ENCODE measurements at places on chromosomes 5 and 9.

- no peak for DNase-seq
Measured at GRCh38 chr5:179869101-179869500, 10.5 kb upstream of the MRNIP start.

GRCh38 chr5:152689250-152689711, 284.2 kb upstream of the NMUR2 start:
- no peak for DNase-seq

GRCh38 chr9:19424176-19424779, 15.5 kb downstream of the ACER2 start:
- no peak for DNase-seq

- no peak for DNase-seq
Measured at GRCh38 chr9:117156771-117157535, 257.9 kb downstream of the ASTN2 start.

- no peak for DNase-seq
Measured at GRCh38 chr5:142235050-142235797, 89.6 kb downstream of the SPRY4 start.

- DNase-seq: no peak
Measured at GRCh38 chr9:7169717-7170389, 412.1 kb downstream of the KDM4C start.

GRCh38 chr9:7592321-7593316, 207.0 kb downstream of the DMAC1 start:
- no peak for DNase-seq

- no peak for DNase-seq
Measured at GRCh38 chr5:72722792-72723452, 93.5 kb upstream of the TNPO1 start.

GRCh38 chr5:55027595-55027994, 3.5 kb downstream of the GZMK start:
- no peak for DNase-seq

- DNase-seq: no peak
Measured at GRCh38 chr5:91607675-91608074, 224.6 kb upstream of the ARRDC3 start.

- peak; percentile 4 for DNase-seq
Measured at GRCh38 chr5:123422433-123423277, 548 bp downstream of the CEP120 start.

- no peak for DNase-seq
Measured at GRCh38 chr5:180683220-180683922, 34.0 kb upstream of the FLT4 start.

GRCh38 chr5:126917918-126918614, 112.3 kb downstream of the MARCHF3 start:
- no peak for DNase-seq

- no peak for DNase-seq
Measured at GRCh38 chr5:108334225-108334624, 47.7 kb downstream of the FBXL17 start.

- no peak for DNase-seq
Measured at GRCh38 chr5:138909734-138910133, 34.6 kb upstream of the LRRTM2 start.

- DNase-seq: no peak
Measured at GRCh38 chr9:13587571-13587970, 308.1 kb upstream of the MPDZ start.

- no peak for DNase-seq
Measured at GRCh38 chr9:110447476-110447875, 109.8 kb upstream of the TXNDC8 start.

DNA sequence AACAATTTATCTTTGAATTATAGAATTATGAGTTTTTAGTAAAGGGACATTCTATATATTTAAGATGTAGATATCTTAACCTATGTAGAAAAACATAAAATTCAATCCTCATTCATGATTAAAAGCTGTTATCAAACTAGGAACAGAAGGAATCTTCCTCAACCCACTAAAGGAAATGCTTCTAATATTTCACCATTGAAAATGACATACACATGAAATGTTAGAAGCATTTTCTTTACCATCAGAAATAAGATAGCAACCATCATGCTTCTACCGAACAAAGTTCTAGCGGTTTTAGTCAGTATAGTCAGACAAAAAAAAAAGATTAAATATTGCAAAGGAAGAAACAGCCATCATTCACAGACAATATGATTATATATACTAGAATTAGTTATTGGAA, 32.2 kb downstream of the SHOC1 start:
- DNase-seq: no peak

DNA sequence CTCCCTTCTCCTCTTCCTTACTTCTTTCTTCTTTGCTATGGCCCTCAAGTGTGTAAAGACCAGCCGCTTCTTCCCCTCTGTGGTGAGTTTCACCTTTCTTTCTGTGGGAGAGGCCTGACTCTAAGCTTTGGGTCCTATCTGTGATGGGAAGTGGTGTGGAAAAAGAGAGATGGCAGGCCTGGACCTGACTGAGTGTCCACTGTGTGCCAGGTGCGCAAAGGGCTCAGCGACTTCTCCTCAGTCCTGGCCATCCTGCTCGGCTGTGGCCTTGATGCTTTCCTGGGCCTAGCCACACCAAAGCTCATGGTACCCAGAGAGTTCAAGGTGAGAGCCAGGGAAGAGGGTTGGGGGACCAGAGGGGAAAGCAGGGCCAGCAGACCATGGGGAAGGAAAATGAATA, 5.9 kb downstream of the SLC4A9 start:
- no peak for DNase-seq

DNA sequence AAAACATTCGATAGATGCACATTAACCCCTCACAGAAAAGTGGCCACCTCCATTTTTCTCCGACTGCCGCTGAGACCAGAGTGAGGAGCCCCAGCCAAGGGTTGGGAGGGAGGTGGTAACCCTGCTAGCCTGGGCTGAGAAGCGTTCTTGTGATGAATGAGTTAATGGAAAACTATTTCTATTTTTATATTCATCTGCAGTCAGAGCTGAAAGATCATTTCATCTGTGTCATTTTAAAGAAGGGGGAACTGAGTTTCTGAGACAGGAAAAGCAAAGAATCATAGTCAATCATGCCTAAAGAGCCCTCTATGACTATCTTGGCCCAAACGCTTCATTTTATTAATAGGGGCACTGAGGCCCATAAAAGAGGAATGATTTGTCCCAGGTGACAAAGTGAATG, 229.5 kb downstream of the PAPPA start:
- no peak for DNase-seq

DNA sequence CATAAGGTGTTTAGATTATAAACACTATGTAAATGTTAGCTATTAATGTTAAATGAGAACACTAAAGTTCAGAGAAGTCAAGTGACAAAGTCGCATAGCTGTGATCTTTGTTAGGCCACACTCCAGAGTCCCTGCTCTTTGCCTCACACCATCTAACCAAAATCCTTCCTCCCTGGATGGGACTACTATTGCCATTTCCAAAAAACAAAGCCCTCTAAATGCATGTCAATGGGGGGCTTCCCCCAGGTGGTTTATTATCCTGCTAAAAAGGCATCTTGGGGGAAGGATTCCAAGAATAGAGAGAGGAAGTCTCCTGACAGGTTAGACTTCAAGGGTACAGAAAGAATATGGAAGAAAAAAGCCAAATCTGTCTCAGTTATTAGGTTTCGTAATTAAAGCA, 10.4 kb downstream of the NR6A1 start:
- DNase-seq: no peak

GRCh38 chr9:70607926-70608325, 193.5 kb upstream of the KLF9 start:
- peak; percentile 55 for DNase-seq

GRCh38 chr5:132205385-132206125, 22.1 kb downstream of the P4HA2 start:
- no peak for DNase-seq

DNA sequence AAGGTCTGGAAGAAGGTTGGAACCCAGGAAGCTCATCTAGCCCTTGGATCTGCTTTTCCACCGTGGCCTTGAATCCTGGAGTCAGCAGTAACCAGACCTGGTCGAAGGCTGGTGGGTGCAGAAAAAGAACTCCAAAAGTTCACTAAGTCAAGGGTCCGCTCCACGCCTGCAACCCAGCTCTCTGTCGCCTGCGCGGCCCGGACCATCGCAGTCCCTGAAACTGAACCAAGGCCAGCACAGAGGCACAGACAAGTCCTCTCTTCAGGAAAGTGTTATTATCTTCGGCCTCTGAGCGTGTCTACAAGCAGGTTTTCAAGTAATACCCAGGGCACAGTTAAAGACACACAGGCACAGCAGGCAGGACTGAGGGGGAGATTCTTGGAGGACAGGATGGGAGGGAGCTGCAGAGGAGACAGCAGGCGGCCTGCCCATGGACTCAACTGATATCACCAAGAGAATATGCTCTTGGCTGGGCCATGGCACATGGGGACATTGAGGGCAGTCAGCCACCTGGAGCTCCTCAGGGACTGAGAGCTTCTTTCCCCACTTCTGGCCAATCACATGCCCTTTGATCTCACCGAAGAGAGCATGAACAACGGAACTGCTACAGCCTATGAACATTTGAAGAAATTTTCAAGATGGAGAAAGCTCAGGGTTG, 45.8 kb upstream of the SEMA4D start:
- no peak for DNase-seq

DNA sequence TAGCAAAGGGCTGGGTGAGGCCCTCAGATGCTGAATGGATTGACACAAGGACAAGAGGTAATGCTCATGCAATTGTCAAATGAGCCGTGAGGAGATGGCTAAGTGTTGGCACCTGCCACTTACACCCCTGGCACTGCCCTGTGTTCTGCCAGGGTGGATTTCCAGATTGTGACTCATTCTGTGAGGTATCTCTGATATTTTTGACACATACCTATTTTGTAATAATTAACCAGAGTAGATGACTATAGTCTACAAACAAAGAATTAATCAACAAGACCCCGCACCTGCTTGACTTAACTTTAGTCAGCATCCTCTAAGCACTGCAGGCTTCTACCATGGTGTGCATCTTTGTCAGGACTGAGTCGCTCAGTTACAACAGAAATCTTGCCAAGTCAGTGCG, 200.8 kb downstream of the DIRAS2 start:
- no peak for DNase-seq

GRCh38 chr9:122005597-122005996, 87.5 kb downstream of the TTLL11 start:
- DNase-seq: no peak

DNA sequence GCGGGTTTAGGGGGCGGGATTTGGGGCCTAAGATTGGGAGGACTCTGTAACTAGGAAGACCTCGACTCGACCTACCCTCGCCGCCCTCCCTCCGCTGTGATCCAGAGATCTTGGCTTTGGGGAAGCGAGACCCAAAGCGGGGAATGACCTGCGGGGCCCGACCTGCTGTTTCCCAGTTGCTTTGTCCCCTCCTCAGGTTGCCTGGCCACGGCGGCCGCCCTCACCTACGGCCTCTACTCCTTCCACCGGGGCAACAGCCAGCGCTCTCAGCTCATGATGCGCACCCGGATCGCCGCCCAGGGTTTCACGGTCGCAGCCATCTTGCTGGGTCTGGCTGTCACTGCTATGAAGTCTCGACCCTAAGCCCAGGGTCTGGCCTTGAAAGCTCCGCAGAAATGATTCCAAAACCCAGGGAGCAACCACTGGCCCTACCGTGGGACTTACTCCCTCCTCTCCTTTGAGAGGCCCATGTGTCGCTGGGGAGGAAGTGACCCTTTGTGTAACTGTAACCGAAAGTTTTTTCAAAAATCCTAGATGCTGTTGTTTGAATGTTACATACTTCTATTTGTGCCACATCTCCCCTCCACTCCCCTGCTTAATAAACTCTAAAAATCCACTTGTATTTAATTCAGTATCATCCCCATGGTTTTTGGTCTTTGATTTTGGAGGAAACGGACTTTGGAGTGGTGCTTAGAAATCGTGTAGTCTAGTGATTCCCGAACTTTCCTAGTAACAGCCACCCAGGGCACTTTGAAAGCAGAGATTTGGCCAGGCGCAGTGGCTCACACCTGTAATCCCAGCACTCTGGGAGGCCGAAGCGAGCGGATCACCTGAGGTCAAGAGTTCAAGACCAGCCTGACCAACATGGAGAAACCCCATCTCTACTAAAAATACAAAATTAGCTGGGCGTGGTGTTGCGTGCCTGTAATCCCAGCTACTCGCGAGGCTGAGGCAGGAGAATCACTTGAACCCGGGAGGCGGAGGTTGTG, 878 bp downstream of the HIGD2A start:
- DNase-seq: no peak

- no peak for DNase-seq
Measured at GRCh38 chr9:134827559-134827958, 53.1 kb upstream of the FCN2 start.

GRCh38 chr5:115126303-115126702, 43.4 kb downstream of the TRIM36 start:
- no peak for DNase-seq

DNA sequence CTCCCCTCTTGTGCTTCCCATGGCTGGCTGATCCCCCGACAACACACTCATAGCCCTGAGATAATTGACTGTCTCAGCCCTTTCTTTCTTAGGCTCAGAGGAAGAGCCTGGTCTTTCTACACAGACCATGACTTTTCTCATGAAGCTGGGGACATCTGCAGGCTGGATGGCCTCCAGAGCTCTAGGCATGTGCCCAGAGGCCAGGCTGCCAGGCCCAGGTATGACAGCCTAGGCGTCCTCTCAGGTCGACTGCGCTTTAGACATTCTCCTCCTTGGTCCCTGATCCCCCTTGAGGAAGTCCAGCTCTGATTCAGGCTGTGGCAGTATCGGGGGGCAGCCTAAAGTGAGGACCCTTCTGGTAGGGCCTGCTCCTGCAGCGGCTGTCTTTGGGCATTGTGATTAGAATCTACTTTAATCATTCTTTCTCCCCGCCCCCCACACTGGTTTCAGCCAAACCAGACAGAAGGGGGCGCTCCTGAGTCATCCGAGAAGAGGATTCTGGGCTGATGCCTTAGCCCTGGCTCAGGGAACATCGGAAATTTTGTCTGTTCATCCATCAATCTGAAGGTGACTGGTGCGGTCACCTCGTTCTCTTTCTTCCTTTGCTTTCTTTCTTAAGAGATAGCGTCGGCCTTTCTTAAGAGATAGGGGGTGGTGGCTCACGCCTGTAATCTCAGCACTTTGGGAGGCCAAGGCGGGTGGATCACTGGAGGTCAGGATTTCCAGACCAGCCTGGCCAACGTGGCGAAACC, 66.5 kb upstream of the HSPA9 start:
- DNase-seq: peak; percentile 20

Data from naive B cell (primary cell).